ENCODE measurements at places on chromosomes 4 and X.

GRCh38 chr4:123952530-123953274, 556.1 kb downstream of the SPRY1 start:
- no peak for DNase-seq

- DNase-seq: no peak
Observed at GRCh38 chr4:41135801-41136200, 78.5 kb downstream of the APBB2 start.

DNA sequence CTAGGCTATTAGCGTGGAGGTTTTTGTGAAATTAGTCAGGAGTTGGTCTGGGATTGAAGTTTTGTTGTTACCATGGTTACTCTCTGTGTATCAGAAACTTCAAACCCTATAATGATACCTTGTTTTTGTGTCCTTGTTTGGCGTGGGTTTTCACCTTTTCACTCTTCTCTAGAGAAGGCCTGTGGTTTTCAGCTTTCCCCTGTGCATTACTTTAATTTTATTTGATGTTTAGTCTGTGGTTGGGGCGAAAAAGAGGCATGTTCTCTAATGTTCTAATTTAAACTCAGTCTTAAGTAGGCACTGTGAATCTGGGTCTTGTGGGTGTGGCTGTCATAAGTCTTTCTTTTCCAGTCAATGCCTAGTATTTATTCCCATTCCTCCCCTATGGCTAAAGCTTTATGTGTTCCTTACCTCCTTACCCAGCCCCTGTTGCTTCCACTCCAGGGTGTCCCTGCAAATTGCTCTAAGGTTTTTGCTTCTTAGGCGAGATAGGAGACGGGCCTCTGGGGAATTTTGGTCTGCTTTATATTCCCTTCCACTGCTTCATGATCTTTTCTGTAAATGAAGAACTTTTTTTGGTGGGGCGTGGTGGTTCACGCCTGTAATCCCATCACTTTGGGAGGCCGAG, 326.3 kb upstream of the ZCCHC13 start:
- no peak for DNase-seq

GRCh38 chr4:87584222-87584908, 24.0 kb upstream of the DSPP start:
- DNase-seq: no peak

DNA sequence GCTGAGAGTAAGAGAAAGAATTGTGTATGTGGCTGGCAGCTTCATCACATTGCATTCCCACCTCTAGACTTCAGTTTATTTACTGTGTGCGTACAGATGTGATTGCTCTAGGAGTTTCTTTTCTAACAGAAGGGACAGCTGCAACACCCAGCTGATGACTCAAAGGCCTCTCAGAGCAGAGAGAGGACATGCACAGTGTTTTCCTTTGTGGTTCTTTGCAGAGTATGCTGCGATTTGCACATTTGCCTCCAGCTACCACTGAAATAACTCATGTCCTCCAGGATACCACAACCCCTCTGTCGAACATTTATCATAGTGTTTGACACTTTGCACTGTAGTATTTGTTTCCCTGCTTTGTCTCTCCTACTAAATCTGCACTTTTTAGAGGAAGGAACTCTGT, 294.1 kb downstream of the STIM2 start:
- DNase-seq: no peak

GRCh38 chrX:70289168-70289792, 447 bp downstream of the PDZD11 start:
- DNase-seq: no peak

DNA sequence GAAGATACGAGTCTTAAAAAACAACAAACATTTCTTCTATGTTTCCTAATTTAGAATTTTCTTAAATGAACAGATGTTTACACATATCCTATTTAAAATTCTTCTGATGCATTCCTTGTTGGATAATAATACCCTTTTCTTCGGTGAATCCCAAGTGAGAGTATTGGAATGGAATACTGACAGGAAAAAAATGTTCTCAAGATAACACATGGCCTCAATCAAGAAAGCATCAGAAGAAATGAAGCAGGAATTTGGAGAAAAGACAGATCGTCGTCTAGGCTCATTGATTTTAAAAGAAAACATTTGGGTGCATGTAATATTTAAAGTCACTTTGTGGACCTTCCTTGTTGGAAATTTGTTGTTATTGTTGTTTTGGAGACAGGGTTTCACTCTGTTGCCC, 196.9 kb upstream of the ANK2 start:
- DNase-seq: no peak
